Stimulated activated CD4-positive, alpha-beta T cell treated with anti-CD3 and anti-CD28 coated beads, Interleukin-15, amount 100 ng/mL, for 1 hour (primary cell): ENCODE measurements at places on chromosomes 6 and 20.

DNA sequence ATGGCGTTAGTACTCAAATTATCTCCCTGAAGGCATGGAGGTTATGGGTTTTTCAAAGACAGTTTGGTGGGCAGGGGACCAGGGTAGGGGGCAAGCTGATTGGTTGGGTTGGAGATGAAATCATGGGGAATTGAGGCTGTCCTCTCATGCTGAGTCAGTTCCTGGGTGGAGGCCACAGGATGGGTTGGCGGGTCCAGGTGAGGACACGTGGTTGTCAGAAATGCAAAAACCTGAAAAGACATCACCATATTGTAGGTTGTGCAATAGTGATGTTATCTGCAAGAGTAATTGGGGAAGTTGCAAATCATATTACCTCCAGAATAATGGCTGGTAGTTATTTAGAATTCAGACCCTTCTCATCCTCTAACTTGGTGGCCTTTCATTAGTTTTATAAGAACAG is 30.1 kb downstream of the GPX6 start:
- DNase-seq = no peak

GRCh38 chr6:148534871-148535270 is 192.2 kb downstream of the SASH1 start:
- DNase-seq = no peak

DNA sequence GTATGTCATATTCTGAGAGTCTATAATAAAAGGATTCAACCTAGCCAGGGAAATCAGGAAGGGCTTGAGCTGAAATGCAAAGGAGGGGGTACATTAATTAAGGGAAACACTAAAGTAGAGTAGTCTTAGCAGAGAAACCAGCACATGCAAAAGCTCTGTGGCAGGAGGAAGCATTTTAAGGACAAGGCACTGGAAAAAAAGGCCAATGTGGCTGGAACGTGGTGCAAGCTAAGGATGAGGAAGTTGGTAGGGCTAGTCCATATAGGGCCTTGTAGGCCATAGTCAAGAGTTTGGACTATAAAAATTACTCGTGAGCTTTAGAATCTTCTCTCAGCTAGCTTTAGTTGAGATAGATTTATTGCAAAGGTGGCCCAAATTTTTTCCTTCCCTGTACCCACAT is 75.2 kb upstream of the TOP1 start:
- no peak for DNase-seq

DNA sequence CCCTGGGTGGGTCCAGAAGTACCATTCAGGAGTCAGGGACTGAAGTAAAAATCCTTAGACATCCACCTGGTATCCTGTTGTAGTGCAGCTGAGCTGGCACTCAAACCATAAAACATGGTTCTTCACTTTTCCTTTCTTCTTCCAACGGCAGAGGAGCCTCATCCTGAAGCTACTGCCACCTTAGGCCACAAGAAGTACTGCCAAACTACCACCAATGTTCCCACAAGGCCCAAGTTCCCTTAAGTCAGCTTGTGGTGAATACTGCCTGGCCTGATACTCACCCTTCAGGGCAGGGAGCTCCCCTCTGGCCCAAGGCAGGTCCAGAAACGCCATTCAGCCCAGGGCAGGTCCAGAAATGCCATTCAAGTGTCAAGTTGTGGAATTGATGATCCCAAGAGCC is 1053.4 kb upstream of the CITED2 start:
- no peak for DNase-seq

DNA sequence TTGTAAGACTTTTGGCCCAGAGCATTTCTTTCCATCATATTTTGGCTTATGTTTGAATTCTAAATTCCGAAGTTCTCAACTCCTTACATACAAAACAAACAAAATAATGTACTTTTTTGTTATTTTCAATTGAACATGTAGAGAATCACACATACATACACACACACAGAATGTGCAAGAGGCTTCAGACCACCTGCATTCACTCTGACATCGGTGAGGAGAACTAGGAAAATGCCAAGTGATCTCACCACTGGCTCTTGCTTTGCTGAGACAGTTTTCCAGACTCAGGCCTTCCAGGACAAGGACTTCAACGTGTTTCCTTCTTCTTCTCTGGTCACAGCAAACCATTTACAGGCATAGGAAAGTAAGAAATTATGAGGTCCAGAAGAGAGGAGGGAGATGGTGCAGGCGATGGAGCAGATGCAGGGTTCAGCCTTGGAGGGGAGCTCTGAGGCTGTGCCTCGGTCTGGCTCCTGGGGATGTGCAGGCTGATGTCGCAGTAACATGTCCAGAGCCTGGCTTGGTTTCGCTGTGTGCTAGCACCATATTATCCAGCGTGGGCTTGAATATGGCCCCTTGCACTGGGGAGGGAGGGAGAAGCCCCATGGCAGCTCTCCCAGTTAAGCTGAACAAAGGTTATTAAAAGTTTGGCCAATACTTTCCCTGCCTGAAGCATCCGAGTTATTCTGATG is 93.4 kb downstream of the DACT2 start:
- no peak for DNase-seq
